ENCODE measurements at places on chromosomes 3 and 15. TPM values are rescaled to one million over a fixed set of nuclear protein-coding genes. Genes with fewer than 3 reads are reported as not detected.

The CCR3 gene
- total RNA-seq: not detected

The COPG1 gene
- total RNA-seq: 171 TPM

The MAN2C1 gene
- 131 TPM for total RNA-seq

GRCh38 chr15:49439678-49440395, 16.8 kb downstream of the FGF7 start:
- no peak for DNase-seq

GRCh38 chr3:184778426-184779332, 33.3 kb upstream of the VPS8 start:
- no peak for DNase-seq

DNA sequence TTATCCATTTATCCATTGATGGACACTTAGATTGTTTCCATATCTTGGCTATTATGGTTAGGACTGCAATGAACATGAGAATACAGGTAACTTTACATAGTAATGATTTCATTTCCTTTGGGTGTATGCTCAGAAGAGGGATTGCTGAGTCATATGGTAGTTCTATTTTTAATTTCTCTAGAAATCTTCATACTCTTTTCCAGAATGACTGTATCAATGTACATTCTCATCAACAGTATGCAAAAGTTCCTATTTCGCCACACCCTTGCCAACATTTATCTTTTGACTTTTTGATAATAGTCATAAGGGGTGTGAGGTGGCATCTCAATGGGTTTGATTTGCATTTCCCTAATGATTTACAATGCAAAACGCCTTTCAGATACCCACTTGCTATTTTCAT, 6.2 kb upstream of the NIPA1 start:
- no peak for DNase-seq

DNA sequence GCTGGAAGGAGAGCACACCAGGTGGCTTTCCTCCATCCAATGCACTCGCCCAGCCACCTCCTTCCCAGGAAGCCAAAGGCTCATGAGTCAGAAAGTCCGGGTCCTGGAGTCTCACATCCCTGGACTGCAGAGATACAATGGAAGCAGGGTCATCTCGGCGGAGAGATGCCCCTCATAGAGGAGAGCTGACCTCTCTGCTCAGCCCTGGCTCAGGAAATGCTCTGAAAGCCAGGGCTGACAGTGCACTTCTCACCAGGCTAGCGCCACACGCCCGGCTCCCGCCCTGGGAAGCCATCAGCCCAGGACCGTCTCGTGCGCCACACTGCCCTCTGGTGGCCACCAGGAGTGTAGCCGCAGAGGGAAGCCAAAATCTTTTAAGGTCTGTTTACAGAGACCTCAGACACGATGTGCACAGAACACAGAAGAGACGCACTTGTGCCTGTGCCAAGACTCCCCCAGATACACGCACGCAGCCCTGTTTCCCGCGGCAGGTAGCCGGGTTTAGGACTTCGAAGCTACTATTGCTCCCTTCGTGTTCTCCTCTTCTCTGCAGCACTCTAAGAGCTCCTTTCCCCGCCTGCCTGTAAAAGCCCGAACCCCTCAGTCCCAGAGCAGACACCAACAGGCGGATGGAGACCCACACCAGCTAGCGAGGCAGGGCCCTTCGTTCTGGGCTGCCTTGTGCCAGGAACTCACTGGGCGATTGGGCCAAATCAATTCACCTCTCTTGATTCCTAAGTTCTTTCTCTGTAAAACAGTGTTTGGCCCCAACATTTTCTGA, 9.7 kb downstream of the NTRK3 start:
- peak; percentile 17 for DNase-seq

DNA sequence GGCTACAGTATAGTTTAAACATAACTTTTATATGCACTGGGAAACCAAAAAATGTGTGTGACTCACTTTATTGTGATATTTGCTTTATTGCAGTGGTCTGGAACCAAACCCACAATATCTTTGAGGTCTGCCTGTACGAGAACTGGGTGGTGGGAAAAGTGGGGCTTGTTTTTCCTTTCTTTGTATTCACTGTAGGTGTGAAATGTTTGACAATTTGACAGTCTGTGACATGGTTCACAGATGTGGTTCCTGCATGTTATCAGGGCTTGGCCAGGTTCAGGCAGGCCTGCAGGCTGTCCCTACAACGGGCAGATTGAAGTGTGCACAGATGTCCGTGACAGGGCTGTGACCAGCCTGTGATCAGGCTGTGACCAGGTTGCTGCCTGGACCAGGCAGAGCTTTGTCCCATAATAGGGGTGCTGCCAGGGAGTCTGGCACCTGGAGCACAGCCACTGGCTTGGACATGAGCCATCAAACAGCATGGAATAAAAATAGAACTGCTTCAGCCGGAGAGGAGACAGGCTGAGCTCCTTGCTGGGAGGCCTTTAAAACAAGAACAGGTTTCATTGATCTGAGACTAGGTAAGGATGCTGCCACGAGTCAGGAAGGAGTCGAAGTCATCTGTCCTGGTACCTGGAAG, 61.0 kb downstream of the KLF13 start:
- DNase-seq: no peak

GRCh38 chr3:125916376-125916978, 52.5 kb upstream of the ROPN1B start:
- DNase-seq: peak; percentile 80

GRCh38 chr15:60966316-60966715, 262.8 kb downstream of the RORA start:
- no peak for DNase-seq
